AG04449 (cell line): ENCODE measurements at places on chromosomes 1 and 21.

- no peak for DNase-seq
Measured at GRCh38 chr1:27576806-27577227, 27.1 kb downstream of the AHDC1 start.

DNA sequence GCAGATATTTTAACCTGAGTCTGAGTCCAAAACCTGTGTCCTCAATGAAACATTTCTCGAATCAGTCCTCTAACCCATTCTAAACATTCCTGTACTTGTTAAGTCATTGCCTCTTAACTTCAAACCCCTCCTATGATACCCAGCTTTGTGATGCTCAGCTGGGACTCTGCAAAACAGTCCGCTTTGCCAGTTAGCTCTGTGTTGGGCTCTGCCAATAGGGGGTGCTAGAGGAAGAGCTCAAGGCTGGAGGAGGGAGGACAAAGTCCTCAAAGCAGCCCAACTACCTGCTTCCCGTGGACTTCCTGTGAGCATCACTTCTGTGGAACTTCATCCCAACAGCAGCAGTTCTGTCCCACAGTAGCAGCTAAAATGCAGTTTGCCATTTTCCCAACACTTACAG is 38.1 kb upstream of the SYT14 start:
- no peak for DNase-seq

DNA sequence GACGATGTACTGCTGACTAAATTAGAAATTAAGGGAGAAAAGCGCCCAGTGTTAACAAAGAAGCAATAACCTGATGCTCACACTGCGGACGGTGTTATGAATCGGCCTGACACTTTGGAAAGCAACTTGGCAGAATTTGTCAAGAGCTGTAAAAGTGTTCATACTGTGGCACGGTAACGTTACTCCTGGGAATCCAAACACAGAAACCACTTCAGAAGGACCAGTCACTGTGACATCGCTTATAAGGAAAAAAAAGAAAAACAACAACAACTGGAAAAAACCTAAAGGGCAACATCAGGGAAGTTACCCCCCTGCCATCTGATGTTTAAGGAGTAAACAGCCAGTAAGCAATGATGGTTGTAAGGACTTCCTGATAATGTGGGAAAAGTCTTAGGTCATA is 27.7 kb downstream of the CAPZB start:
- DNase-seq: no peak

DNA sequence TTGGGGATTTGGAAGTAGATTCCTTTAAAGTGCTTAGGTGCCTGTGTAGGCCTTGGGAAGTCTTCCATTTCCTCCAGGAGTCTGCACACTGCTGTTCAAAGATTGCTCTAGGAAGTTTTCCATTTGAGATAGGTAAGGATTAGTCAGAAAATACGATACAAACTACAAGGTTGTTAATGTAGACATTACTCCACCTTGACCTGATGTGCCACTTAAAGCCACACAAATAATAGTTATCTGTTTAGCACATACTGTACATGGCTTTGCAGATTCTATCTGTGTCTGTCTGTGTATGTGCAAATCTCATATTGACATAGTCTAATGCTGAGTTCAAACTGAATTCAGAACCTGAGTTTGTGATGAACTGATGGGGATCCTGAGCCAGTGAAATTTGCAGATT is 118.4 kb downstream of the RHOU start:
- no peak for DNase-seq

DNA sequence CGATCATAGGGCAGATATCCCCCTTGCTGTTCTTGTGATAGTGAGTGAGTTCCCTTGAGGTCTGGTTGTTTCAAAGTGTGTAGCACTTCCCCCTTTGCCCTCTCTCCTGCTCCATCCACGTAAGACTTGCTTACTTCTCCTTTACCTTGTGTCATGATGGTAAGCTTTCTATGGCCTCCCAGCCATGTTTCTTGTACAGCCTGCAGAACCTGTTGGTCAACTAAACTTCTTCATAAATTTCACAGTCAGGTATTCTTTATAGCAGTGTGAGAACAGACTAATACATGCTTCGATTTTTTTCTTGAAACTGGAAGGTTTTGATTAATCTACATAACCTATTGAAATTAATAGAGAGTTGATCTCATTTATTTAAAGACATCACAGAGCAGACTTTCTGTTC is 302.5 kb upstream of the PBX1 start:
- no peak for DNase-seq

DNA sequence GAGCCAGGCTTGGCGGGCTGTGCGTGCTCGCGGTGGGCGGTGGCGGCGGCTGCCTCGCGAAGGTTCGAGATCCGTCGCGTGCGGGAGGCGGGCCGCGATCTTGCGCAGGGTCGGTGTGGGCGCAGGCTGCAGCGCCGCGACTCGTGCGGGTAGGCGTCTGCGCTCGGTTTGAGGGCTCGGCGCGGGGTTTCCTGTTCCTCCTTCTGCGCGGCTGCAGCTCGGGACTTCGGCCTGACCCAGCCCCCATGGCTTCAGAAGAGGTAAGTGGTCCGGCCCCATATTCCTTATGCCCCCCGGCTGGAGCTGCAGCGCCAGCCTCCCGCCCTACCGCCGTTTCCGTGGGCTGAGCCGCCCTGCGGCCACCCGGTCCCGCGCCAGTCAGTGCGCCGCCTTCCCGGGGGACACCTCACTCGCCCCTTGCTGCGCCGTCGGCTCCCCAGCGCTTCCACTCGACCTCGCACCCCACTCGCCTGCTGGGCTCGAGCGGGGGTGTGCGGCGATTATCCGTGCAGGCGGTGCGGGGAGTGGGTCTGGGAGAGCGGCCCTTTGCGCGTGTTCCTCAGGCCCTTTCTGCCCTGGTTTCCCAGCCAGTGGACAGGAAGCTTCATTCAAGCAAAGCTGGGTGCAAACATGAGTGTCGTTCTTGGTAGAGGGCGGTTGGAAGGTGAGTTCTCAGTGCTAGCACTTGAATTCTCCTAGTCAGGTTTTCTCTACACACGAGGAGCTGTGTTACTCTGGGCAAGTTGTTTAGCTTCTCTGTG is at the start of gene CACYBP:
CACYBP (plus strand) TSS at position 12 of the 761 bp plus-strand sequence; CDS start at position 246, 234 bp downstream.
- DNase-seq: no peak

GRCh38 chr1:182968151-182968741 is 15.3 kb upstream of the SHCBP1L start:
- no peak for DNase-seq

DNA sequence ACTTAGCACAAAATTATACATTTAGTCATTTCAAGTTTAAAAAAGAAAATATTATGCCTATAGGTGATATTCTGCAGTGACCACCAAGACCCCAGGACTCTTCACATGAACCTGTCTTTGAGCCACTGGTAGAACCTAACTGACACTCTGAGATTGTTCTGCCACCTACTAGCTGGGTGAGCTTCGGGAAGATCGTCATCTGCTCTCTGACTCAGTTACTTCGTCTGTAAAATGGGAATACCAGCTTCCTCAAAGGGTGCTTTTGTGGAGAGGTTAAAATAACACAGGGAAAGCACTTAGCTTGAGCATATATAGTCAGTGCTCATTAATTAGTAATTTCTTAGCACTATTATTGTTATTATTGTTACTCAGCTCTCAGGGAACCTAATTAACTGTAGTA is 228.5 kb upstream of the JUN start:
- no peak for DNase-seq

DNA sequence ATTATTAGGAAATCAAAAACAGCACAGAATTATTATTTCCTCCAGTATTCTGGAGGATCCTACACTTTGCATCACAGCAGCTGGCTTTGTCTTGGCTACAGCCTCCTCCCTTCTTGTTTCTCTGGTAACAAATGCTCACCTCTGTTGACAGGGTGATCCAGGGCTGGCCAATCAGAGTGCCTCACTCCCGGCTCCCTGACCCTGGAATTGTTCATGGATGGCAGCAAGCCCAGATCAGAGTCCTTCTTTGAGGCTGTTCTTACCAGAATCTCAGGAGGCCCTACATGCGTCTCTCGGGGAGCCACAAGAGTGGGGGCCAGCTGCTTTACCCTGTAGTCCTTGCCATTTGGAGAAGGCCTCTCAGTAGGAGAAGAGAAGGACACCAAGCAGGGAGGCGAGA is 48.4 kb upstream of the IGSF5 start:
- no peak for DNase-seq

DNA sequence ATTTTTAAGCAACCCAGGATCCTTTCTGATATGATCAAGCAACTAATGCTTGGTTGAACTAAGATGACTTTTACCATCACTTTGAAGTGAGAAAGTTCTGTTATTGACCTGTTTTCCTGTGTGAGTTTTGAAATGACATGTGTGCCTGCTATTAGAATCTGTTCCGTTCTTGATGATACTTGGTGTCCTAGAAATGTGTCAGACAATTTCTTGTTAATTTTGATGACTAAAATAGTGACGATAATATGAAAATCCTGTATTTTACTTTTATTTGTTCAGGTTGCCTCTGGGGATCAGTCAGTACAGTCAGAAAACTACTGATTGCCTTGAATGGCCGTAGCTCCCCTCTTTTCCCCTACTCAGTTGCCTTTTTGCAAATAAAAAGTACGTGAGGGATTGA is 228.0 kb downstream of the RYR2 start:
- DNase-seq: no peak

DNA sequence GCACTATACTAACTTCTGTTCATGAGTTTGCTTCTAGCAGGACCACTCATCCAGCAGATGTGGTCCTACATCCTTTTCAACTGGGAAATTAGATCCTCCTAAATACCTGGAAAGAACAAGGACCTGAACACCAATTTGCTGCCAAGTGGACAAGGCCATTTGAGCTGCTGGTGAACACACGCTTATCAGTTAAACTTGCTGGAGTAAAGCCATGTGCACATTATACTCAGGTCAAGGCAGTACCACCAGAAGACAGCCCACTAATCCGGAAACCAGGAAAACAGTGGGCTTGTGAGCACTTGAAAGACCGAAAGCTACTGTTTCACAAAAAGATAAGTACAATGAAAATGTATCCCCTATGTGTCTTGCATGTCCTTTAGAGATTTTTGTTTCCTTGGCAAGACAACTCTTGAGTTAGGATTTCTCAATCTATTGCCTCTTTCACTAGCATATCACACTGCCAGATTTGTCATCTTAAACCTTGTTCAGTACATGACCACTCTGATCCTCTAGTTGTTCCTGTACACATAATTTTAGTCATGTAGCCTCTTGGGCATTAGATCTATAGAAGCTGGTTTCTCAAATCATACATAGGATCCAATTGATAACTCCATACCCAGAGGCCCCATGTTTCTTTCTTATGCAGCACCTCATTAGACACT is 4.5 kb upstream of the REN start:
- DNase-seq: no peak

DNA sequence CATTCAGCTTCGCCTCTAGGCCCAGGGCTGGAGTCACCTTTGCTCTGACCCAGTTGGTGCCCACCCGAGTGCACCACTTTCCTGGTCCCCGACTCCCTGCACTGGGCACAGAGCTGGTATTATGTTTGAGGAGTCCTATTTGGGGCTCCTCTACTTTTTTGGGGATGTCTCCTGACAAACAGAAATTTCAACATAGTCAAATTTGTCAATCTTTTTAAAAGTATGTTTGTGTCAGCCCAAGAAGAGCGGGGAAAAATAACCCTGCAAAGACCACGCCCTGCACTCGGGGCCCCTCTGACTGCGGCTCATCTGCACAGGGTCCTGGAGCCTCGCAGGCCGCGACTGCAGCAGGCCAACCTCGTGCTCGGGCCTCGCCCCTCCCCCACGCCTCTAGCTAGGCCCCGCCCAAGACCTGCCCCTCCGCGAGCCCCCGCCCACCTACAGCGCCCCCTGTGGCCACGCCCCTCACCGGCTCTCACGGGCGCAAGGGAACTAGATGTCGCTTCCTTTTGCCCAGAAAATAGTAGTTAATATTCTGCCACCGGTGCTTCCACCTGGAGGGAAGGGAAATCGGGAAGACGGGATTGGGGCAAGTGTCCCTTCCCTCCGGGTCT is 11.4 kb downstream of the FAM229A start:
- DNase-seq: no peak

DNA sequence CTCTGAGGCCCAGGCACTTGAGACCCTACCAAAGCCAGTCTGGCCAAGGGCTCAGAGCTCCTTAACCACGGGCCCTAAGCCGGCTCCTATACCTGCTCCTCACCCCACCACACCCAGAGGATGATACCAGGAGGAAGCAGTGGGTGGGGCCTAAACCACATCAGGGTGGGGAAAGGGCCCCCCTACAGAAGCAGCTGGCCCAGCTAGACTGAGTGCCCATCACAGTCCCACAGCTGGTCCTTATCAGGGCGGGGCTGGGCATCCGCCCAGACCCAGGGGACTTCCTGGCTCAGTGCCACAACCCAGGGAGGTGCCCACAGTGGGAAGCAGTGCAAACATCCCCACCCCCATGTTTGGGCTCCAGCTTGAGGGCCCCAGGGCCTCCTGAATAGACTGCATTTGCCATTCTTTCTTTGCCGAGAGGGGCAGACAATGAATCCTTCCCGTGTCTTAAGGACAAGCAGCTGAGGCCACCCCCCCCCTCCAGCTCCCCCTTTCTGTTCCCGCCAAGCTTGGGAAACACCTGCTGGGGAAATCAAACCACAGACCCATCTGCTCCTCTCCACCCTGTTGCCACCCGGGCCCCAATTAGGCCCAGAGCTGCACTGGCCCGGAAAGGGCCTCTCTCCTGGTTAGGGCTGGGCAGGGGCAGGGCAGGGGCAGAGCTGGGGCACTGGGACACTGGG is 6.2 kb downstream of the E2F2 start:
- no peak for DNase-seq

DNA sequence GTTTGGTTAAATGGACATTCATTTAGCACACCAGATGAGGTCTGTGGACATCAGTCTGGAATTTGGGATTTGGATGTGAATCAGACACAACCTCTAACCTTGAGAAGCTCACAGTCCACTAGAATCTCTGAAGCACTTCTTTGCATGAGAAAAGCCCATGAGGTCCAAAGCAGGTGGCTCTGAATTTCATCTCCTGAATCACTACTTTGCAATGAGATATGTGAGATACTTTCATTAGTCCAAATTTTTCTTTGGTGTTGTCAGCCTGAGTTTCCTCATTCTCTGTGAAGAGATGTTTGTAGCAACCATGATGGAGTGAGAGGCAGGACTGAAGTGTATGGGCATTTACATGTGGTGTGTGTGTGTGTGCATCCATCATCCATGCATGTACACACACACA is 16.5 kb upstream of the LCE2D start:
- DNase-seq: no peak

DNA sequence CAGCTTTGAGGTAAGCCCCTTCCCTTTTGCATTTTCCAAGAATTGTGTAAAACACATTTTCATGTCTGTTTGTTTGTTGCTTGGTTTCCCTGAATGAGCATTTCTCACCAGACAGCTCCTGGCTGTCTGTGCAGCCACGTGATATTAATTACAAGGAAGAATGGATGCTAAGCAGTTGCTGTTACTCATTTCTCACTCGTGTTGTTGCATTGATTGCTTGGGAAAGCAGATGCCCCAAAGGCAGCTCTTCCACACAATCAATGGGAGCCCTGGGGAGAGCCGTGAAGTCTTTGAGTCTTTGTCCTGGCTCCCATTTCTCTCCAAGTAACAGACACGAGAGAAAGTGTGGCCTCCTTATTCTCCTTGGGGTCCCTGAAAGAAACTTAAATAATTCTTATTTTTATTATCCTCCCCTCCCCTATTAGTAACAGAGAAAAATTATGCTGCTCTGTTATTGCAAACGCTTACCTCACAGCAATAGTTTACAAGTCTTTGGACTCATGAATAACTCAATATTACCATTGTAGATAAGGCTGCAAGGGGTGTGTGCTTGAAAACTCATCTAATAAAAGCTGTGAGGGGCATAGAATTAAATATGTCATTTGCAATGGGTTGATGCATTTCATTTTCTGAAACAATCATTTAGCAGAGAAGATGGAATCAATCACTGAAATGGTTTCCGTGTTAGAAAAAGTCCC is 127.7 kb upstream of the CAMK1G start:
- DNase-seq: no peak

GRCh38 chr1:77605246-77606026 is 77.0 kb downstream of the ZZZ3 start:
- DNase-seq: peak; percentile 17
